ENCODE measurements at places on chromosomes 13 and 19.

- no peak for DNase-seq
Measured at GRCh38 chr13:99215184-99215830, 14.7 kb downstream of the UBAC2 start.

DNA sequence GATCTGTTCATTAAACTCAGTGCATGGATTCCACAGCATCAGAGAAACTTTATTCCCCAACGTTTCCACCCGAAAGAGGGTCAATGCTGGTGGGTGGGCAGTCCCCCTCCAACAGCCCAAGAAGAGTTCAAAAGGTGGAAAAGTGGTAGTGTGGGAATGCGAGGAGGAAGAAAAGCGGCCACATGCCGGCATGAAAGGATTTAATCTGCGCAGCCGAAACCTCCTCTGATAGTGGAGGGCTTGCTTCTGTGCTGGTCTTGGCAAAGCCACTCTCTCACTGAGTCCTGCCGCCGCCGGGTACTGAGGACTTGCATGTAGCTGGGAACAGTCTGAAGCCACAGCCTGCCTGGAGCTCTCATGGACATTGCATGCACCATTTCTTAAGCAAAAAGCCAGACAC lies 136.2 kb upstream of the ZNF536 start:
- no peak for DNase-seq

GRCh38 chr13:21338639-21339278 lies 120.3 kb downstream of the ZDHHC20 start:
- DNase-seq = peak; percentile 68

DNA sequence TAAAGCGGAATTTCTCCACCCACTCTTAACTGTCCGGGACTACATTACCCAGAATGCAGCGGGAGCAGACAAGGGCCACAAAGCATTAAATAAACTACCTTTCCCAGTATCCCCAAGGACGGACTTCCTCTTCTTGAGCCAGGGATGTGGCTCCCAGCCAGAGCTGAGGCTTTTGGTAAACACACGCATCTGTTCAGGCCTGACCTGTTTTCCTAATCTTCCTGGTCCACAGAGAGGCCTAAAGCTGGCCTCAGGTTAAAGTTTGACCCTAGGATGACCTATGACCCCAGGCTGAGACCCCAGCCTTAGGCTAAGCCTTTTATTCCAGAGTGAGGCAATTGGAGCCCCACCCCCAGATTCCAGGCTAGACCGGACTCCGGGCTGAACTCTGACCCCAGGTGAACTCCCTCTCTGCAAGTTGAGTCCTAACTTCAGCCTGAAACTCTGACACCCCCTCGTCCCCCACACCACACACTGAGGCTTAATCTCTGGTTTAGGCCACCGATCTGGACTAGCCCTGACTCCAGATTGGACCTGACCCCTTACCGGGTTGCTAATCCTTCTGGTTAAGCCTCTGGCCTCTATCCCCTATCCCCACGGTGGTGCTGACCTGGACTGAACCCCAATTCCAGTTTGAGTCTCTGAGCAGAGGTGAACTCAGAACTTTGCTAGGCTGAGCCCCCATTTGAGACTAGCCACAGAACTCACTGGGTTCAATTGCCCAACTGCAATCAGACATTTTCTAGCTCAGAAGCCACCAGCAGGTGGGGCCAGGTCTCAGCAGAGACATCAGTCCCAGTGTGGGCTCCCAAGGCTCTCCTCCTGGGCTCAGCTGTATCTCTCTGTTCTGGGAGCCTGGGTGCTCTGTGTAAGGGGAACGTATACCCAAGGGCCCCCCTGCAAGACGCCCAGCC lies 750 bp upstream of the GPR108 start:
- no peak for DNase-seq

GRCh38 chr19:49468746-49469447 lies 5.1 kb upstream of the FLT3LG start:
- peak; percentile 84 for DNase-seq

DNA sequence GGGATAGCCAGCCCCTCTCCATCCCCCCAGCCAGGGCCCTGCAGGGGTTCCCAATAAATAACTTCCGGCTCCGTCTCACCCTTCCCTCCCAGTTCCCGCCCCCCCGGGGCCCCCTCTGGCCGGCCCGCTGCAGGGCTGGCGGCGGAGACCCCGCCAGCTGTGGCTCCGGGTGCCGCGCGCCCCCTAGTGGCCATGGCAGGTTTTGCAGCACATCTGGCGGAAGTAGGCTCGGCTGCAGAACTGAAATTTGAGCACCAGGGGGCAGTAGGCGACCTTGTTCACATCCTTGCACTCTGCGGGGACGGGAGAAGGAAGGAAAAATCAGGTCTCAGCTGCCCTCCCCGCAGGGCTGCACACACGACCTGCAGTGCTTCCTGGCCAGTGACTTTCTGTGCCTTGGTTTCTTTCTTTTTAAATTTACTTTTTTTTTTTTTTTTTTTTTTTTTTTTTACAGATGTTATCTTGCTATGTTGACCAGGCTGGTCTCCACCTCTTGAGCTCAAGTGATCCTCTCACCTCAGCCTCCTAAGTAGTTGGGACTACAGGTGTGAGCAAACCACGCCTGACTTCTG lies 3.6 kb upstream of the MYO1F start:
- peak; percentile 90 for DNase-seq

All from islet precursor cell (in vitro differentiated cells).